ENCODE measurements at places on chromosomes 2 and 18.
A peak's percentile ranks its signal among the peaks of the same experiment; 100 is the strongest.

DNA sequence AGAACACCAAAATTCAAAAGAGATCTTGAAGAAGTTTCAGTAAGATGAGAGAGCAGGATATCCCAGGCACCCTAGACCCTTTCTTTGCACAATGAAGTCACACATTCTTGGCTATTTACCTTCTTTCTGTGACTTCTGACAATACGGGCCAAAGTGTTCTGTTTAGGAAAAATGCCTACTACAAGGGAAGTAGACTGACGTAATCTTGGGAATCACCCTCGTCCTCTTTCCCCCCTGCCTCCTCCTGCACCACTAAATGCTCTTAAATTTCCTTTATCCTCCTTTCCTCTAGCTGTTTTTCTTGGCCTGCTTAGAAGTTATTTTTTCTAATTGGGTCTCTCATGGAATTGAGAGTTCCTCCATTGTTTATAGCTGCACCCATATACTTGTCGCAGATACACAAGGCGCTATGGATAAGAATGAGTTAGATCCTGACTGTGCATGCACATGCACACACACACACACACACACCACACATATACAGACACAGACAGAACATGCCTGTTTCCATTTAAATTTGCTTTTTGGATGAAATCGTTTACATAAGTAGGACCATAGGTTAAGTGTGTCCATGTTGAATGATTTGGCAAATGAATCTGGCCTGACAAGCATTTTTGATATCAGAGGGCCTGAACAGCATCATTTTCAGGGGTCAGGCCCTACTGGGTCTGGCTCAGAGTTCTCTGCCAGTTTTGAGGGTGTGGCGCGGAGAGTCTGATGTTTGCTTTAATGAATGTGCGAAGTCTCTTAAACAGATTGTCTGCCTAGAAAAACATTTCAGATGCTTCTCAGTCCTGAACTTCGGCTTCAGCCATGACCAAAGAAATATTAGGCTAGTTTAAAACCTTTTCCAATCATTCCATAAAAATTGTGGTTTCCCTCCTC, 131.9 kb upstream of the NT5C1B start:
- DNase-seq, result no peak

DNA sequence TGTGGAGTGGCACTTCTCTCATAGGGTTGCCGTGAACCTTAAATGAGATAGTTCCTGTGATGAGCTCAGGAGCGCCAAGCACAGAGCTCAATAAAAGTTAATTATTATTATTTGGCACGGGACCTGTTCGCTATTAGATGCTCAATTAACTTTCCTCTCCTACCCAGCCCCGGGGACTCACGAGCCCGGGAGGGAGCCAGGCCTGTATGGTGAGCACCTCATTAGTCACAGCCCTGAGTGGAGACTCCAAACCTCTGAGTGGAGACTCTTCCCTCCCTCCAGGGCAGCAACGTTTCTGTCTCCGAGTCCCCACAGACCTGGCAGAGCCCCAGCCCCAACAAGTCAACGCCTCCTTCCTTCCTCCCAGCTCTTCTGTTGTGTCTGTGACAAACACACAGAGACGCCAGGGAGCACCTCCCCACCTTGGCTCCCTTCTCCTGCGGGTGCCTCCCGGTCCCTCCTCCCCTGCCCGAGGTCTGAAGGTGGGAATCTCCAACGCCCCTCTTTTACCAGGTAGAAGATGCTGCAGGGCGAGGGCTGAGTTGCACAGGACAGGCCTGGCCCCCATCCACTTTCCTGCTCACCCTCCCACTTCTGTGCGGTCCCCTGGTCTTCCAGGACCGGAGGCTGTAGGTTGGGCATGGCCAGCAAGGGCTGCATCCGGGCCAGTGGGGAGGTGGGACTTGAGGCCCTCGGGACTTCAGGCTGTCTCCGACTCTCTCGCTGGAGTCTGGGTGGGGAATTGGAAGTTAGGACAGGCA, 52.7 kb upstream of the ODC1 start:
- no peak for DNase-seq

GRCh38 chr2:177636672-177637071, 244.1 kb downstream of the AGPS start:
- no peak for DNase-seq

GRCh38 chr2:96602330-96602823, 35.7 kb downstream of the KANSL3 start:
- no peak for DNase-seq

- DNase-seq, result no peak
Observed at GRCh38 chr18:25457126-25457525, 105.2 kb upstream of the ZNF521 start.

DNA sequence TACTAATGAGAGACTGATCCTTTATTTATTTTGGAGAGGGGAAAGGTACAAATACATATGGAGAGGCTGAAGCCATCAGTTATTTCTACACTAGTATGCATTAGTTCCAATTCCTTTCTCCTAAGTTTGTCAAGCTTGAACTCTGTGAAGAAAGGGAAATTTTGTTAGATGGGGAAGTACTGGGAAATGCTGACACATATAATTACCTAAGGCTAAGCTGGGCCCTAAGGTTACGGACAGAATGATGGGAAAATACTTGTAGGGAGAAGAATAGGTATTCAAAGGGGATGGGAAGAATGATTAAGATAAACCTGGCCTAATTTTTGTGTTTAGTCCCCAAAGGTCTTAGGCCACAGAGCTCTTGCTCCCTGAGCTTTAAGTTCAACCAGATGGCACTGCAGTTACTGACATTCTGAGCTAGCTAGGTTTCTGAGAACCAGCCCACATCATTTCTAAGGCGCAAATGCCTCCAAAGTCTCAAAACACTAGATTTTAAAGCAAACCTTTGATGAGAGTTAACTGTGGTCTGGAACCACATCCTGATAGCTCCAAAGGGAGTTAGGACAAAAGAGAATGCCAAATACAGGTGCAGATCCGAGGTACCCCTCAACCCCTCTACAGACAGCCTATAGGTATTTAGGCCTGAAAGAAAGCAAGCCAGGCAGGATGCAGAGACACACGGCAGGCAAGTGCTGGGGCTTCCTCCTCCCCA, 2.7 kb downstream of the TMEM163 start:
- no peak for DNase-seq

DNA sequence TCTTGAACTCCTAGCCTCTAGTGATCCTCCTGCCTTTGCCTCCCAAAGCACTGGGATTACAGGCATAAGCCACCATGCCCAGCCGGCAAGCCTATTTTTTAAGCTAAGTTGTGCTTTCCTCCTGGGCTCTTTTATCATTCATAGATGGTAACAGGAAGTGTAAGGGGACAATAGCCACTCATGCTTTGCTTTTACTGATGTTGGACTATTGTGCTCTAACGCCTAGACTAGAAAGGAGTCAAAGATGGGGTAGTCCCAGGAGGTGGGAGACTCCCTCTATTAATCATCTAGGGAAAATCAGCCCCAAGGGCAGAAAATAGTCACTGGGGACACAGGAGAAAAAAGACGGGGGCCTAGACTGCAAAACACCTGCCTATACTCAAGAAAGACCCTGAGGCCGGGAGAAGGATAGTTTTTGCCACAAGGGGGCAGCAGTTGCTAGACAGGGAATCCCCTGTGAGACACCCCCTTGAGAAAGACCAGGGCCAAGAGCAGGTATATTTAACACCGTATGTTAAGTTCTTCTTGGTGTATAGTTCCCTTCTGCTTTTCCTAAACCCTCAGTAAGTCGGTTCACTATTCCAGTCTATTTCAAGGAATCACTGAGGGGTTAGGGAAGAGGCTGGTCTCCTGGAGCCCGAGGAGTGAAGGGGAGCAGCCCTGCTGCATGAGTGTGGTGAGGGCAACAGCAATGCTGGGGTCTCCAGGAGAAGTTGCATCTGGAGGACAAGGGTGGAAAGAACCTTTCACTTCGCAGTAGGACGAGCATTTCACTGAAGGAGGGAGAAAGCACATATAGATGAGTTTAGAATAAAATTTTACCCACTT, 2.1 kb upstream of the CXCR1 start:
- DNase-seq, result peak; percentile 37

- no peak for DNase-seq
Observed at GRCh38 chr18:45602926-45603325, 12.3 kb upstream of the SLC14A2 start.

DNA sequence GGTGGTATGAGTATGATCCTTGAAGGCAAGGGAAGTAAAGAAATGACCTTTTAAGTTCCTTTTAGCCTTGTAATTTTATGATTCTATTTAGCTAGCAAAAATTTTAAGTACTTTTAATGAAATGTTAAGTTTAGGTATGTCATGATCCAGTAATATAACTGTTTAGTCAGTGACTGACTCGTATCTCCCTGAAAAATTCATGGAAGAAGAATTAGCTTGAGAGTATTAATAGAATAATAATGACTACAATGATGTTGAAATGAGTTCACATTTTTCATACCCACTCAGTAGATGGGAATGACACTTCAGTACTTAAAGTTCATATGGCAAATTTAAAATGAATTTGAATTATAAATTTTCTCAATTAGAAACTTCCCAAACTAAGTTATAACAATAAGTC, 14.6 kb downstream of the RAB3GAP1 start:
- no peak for DNase-seq

DNA sequence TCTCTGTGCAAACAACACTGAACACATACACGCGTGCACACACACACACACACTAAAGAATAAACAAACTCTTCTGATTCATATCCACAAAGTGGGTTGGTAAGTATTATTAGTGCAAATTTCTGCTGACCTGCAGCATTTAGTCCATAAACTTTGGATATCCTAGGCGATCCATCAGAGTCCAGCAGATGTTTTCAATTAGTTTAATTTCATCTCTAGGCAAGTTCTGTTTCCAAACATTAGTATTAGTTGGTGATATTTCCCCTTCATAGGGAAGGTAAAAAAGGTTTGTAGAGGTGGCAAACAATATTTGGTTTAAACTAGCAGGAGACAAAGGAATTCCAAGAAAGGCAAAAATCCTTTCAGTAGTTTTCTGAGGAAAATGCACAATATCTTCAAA, 5.7 kb downstream of the DSEL start:
- no peak for DNase-seq

DNA sequence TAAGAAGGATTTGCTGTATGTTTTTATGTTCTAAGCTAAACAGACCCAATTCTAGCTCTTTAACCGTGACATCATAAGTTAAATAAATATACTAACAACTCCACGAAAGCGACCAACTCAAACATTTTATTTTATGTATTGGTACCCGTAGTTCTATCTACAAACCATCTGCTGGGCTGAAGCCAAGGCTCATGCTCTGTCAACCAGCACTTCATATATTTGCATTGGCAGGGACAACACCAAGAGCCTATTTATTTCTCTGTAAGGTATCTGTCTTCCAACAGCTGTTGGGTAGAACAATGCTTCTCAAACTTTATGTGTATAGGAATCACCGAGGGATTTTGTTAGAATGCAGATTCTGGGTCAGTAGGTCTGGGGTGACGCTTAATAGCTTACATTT, 64.5 kb downstream of the PID1 start:
- no peak for DNase-seq

- no peak for DNase-seq
Observed at GRCh38 chr2:113234721-113235346, 43.9 kb downstream of the PAX8 start.

- no peak for DNase-seq
Observed at GRCh38 chr2:174335254-174335987, 667 bp downstream of the SP9 start.

GRCh38 chr2:122859260-122859659, 1103.8 kb downstream of the TSN start:
- no peak for DNase-seq

DNA sequence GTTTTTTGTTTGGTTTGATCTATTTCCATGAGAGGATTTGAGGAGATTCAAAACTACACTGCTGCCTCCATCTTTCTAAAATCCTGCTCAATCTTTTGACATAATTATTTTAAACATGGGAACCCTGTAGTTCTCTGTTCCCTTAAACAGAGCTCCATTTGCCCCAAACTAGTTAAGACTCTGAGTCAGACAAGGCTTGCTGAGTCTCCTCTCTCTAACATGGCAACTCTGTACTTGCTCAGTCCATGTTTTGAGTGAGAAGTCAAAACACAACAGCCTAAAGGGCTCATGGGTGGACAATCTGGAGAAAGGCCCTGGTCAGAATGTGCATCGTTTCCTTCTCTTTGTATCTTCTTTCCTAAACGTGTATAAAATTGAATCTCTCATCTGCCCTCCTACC, 7.1 kb upstream of the STAMBP start:
- no peak for DNase-seq

DNA sequence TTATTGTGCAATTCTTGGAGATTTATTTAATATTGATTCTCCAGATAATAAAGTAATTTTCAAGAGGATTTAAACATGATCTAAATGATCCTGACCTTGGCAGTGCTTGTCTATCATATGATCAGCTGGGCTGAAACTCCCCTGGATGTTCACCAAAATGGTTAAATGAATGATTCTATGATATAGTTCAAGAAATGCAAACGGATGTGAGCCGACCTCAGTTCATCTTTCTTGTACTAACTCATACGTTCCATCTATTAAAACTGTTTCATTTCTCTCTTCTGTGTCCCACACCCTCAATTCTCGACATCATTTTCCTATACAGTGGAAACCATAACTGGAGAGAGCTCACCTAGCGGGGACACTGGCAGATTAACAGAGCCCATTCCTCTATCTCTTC, 281.7 kb upstream of the CCDC68 start:
- DNase-seq, result no peak

GRCh38 chr2:100052650-100053049, 89.7 kb downstream of the AFF3 start:
- no peak for DNase-seq

- no peak for DNase-seq
Observed at GRCh38 chr2:138294451-138294850, 207.1 kb upstream of the SPOPL start.

- no peak for DNase-seq
Observed at GRCh38 chr2:145110668-145111356, 590.9 kb upstream of the ZEB2 start.

DNA sequence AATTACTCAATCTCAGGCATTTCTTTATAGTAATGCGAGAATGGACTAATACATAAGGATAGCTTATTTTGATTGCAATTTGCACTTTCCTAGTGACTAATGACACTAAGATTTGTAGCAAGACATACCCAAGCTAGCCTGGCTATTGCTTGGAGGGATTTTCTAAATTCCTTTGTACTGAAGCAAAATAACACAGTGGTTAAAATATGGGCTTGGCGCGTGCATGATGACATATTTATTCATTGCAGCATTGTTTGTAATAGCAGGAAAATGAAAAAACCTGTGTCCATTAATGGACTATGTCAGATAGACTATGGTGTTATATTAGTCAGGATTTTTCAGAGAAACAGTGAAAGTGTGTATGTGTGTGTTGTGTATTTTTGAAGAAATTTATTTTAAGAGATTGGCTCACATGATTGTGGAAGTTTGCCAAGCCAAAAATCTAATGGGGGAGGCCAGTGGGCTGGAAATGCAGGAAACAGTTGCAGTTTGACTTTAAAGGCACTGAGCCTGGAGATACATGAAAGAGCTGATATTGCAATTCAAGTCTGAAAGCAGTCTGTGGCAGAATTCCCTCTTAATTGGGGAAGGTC, 16.7 kb upstream of the LAPTM4A start:
- DNase-seq, result no peak

GRCh38 chr18:73509460-73509859, 638.2 kb downstream of the FBXO15 start:
- no peak for DNase-seq

- no peak for DNase-seq
Observed at GRCh38 chr2:161044095-161044865, 115.9 kb upstream of the TANK start.

GRCh38 chr2:182650704-182651103, 65.4 kb upstream of the DNAJC10 start:
- no peak for DNase-seq
